ENCODE measurements at places on chromosomes 3 and 15.

DNA sequence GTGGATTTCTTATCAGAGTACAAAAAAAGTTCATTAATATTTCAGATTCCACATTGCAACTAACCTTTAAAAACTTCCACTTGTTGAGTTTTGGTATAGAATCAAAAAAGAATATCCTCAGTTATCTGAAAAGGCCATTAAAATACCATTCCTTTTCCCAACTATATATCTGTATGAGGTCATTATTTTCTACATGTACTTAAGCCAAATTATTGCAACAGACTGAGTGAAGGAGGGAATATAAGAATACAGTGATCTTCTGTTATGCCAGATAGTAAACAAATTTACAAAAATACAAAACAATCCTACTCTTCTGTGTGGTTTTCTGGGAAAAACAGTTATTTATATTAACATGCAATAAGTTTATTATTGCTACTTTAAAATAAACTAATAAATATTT, 5.7 kb upstream of the GANC start:
- no peak for DNase-seq

DNA sequence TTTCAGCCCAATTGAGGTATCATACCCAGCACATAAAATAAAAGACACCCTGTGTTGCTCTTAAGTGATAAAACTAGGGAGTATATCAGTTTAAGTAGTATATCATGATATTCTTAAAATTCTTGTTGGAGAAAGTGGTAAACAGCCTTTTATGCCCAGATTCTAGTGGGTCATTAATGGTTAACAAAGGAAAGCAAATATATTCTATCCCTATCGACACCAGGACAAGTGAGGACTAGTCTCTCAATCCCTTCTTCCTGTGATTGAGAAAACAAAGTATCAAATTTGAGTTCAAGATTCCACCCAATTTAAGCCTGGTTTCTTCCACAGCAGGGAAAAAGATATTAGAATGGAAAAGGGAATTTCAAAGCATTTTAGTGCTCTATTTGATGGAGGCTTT, 142.4 kb upstream of the IL12A start:
- DNase-seq: no peak

GRCh38 chr3:150068440-150069153, 97.9 kb upstream of the PFN2 start:
- no peak for DNase-seq

- DNase-seq: peak; percentile 15
Observed at GRCh38 chr3:116445311-116445841, at the start of gene LSAMP. Gene LSAMP (minus strand): TSS chr3:116445487.

DNA sequence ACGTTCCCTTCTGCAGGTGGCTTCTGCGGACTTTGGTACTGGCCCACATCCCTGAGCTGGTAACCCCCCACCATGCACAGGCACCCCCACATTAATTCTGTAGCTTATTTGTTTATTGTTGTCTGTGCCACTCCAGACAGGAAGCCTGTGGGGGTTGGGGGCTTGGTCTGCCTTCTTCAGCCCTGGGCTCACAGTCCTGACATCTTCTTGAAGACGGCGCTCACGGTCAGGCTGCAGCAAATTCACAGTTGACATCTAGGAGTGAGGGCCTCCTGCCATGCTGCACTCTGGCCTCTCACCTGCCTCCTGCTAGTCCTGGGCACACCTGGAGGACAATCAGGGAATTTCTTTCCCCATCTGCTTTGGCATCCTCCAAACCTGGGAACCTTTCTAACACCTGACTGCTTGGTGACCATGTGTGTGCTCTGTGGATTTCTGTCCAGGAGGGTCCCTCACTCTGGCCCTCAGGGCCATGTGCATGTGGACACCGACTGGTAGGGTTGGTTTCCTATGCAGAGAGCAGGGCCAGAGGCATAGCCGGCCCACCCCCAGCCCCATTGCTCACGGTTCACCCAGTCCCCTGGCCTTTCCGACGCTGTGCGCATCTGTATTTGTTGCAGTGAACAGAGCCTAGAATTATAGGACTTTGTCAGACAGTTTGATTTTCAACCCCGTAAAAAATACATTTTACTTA, 68.8 kb downstream of the APBA2 start:
- DNase-seq: no peak

Measured in SHP77 (cell line).